ENCODE measurements at places on chromosomes 6 and 20.
A peak's percentile ranks its signal among the peaks of the same experiment; 100 is the strongest.

- no peak for DNase-seq
Observed at GRCh38 chr6:50278663-50279062, 228.9 kb upstream of the DEFB112 start.

DNA sequence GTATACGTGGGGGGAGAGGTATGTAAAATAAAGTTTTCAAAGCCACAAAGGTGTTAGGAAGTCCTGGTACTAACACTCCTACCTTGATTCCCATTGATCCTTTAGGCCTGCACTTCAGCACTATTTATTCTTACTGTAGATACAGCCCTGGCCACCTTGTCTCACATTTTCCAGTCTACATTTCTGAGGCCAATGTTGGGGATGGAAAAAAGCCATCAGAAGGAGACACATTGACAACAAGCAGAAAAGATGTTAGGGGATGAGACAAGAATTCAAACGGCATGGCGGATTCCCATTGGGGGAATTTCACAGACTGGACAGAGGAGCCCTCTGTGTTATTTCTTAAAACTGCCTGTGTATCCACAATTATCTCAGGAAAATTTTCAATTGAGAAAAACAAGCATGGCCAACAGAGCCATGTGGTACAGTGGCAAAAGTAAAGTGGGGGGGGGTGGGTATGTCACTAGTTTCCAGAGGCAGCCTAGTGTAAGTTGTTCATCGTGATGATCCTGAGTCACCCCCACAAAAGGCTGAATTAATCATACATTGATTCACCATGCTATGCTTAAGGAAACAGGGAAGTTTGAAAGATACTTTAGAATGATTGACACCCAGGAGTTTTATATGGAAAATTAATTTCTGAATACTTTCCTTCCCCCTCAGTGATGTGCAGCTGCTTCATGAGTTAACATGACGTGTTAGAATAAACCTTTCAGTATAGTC lies 40.5 kb downstream of the RREB1 start:
- DNase-seq = no peak

- DNase-seq = no peak
Observed at GRCh38 chr20:8855315-8855714, 213.6 kb upstream of the PLCB4 start.

DNA sequence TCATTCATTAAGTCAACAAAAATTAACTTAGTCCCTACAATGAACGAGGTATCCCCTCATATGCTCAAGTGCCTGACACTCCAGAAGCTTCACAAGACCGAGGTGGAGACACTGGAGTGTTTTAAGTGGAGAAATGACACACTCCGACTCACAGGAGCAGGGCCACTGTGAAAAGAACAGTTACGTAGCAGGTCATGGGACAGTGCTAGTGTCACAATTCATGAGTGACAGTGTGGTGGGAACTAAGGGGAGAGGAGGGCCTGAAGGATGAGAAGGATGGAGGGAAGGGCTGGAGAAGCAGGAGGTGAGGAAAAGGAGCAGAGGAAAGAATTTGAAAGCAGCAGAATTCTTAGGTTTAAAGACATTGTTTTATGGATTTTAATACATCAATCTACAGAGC lies 1.3 kb upstream of the HLA-A start:
- DNase-seq = no peak

DNA sequence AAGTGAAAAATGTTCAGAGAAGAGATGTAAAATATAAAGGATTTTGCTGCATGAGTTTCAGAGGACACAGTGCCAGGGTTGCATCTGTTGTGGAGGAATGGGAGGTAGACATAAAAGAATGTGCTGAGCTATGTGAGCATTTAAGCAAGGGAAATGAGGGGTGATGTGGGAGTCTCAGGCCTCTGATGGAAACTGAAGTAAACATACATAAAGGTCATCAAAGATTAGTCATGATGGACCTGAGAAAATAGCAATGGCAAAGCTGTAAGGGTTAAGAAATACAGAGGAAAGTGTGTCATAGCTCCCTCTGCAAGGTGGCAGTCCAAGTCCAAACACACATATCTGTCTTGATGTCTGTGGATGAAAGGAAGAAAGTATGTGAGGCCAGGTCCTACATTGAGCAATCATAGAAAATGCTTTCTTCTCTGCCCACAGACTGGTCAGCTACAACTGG lies 306.6 kb upstream of the ECI2 start:
- DNase-seq = no peak

- DNase-seq = no peak
Observed at GRCh38 chr20:8540466-8540865, 408.4 kb downstream of the PLCB1 start.

DNA sequence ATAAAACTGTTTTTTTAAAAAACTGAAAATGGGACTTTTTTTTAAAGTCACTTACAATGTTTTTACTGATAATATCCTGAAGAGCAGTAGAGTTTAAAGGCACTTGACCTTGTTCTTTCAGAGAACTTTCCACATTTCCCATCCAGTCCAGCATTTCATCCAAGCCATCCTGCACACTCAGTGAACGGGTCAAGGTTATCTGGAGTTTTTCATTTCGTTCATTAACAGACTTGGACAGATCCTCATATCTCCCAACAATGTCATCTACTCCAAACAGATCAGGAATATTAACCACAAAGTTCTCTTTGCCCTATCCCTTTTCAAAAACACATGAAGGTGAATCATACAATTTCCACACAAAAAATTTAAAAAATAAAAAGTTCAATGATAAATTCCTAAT lies 69.1 kb downstream of the DST start:
- no peak for DNase-seq

GRCh38 chr20:5077761-5078387 lies 41.9 kb downstream of the PCNA start:
- no peak for DNase-seq

DNA sequence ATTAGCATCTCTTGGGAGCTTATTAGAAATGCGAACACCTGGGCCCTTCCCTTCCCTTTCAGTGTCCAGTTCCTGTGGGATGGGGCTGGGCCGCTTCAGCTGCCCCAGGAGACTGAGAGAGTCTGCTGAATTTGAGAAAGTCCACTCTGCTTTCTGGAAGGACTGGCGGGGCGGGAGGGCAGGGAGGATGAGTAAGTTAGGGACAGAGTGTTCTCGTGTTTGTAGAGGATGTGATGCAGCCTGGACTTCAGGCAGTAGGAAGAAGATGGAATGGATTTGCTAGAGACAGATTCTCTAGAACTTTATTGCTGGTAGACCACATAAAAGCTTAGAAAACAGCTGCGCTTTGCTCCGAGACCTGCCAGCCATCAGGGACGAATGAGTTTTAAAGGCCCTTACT lies 1.1 kb upstream of the TULP4 start:
- DNase-seq = no peak

GRCh38 chr6:99341862-99342455 lies 7.5 kb downstream of the FAXC start:
- no peak for DNase-seq

- DNase-seq = no peak
Observed at GRCh38 chr20:59125332-59125731, 38.3 kb upstream of the ZNF831 start.

- DNase-seq = no peak
Observed at GRCh38 chr20:35054814-35055213, 37.8 kb downstream of the TRPC4AP start.

DNA sequence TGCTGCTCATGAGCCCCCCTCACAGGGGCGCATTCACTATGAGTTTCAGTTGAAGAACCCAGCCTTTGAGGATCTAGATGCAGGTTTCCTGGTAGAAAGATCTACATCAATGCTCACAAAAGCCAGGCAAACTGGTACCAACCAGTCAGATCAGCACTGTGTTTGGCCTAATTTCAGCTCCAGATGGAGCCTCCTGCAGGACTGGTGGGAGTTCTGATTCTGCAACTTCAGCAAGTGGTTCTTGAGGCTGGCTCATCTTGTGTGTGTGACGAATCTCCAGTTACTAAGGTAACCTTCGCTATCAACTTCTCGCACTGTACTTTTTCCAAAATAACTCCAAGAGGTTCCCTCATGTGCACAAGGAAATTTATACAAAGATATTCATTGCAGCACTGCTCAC lies 118.8 kb downstream of the ZMYND8 start:
- no peak for DNase-seq

GRCh38 chr6:149403534-149403933 lies 3.5 kb downstream of the SUMO4 start:
- DNase-seq = no peak

DNA sequence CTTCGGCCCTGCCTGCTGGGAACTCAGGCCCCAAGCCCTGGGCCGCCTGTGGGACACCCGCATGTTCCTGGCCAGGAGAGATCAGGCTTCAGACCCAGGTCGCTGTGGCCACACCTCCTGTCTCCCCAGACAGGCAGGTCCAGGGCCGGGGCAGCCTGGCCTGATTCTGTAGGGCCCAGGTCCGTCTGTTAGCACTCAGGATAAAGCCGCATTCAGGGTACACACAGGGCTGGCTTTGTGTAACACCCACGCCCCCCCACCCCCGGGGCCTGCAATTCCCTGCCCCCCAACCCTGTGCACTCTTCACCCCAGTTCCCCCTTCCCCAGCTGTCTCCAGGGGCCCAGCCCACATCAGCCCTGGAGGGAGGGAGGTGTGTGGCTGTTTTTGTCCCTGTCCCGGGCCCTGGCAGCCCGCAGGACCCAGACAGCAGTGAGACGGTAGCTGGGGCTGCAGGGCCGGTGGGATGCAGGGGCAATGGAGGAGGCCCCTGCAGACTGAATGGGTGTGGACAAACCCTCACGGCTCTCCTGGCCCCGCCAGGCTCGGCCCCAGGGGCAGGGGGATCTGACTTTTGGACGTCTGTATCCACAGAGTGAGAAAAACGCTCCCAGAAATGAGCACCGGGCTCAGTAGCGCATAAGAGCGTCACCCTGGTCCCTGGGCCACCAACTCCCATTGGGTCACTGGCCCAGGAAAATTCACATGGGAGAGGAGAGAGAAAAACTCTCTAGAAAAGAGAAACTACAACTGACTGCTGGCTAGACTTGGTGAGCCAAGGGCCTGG lies 42.4 kb upstream of the ZBP1 start:
- no peak for DNase-seq

GRCh38 chr6:139323511-139324300 lies 31.9 kb upstream of the TXLNB start:
- peak; percentile 55 for DNase-seq

DNA sequence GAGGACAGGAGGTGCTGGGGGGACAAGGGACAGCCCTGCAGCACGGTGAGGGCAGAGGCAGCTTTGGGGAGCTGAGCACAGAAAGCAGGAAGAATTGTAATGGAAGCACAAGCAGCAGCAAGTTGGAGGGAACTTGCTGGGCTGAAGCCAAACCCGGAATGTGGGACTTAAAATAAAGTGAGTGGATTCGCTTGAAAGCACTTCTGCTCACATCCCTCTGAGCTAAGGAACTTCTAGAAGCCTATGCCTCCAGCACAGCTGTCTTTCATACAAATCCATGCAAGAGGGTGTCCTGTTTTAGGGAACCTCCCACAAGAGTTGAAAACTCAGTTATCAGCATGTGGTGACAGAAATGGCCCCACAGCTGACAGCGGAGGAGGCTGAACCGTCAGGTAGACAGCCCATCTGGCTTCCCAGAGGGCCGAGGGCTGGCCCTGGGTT lies 71.4 kb upstream of the MLN start:
- no peak for DNase-seq

DNA sequence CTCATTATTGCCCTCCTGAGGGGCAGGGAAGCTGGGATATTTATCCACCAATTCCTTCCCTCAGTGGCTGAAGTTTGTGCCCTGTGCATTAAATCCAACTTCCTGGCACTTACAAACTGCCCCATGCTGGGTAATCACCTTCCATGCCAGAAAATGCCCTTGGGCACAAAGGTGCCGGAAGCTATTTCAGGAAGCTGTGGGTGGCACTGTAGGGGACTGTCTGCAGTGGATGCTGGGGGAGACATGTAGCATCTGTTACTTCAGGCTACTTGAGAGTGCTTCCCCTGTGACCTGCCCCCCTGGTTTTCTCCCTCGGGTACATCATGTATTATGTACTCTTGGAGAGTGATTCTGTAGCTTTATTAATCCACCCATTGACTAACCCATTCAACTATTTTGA lies 24.7 kb upstream of the RALGAPA2 start:
- no peak for DNase-seq

GRCh38 chr20:13292201-13292885 lies 71.3 kb downstream of the ISM1 start:
- no peak for DNase-seq

DNA sequence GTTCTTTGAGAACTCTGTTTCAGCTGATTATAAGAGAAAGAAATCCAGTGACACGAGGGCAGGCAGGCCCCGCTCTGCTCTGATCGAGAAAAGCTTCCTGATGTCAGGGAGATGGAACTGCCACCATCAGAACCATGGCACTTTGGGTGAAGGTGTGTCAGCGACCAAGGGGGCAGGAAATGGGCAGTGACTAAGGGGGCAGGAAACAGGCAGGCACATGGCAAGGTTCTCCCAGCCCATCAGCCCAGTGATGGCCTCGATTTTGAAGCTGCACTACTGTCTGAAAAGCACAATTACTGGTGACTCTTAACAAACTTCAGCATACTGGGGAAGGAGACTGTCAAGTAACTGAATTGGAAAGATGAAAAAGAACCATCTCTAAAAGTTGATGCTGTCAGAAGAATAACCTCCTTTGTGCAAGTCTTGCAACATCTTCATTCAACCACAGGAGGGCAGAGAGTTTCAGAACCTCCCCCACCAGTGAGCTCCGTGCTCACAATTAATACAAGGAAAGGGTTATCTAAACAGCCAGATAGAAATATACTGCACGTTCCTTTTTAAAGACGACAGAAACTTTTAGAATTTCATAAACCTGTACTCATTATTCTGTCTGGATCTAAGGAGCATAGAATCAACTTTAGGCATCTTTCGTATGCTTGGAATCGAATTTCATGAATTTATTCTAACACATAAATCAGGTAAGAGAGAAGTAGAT lies 39.1 kb downstream of the TMX4 start:
- DNase-seq = no peak

GRCh38 chr6:167892835-167893815 lies 66.4 kb downstream of the AFDN start:
- no peak for DNase-seq

DNA sequence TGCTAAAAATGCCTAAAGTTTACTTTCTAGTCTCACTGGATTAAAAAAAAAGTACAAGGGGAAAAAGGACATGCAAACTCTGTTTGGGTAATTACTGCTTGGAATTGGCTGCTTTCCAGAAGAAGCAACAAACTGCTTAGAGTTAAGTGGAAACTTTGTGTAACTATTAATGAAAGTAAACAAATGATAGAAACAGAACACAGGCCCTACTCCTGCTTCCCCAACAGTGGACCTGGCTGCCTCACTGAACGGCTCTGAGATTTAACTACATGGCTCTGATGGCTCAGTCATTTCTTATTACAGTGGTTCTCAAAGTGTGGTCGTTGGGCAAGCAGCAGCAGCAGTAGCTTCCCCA lies 108.5 kb downstream of the MAN1A1 start:
- DNase-seq = no peak

DNA sequence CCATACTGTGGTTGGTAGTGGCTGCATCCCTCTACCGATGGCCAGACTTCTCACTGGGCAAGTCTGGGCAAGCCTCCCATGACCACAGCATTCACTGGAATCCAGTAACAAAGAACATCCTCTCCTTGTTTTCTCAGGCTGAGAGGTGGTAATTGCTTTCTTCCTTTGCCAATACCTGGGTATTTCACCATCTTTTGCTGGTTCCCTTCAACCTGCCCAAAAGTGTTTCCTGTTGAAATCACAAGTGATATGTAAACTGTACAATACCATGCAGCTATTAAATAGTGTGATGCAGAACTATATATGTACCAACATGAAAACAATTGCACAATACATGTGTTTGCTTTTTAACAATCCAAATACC lies at the start of gene PTCHD4:
PTCHD4 (minus strand) TSS at position 55 of the 364 bp plus-strand sequence. CDS start 42,240 bp downstream, outside the sequence.
- DNase-seq = no peak

GRCh38 chr6:111686249-111686931 lies 80.7 kb upstream of the TRAF3IP2 start:
- no peak for DNase-seq
